Activated CD4-positive, alpha-beta T cell treated with anti-CD3 and anti-CD28 coated beads, Interleukin-2, Interleukin-4, amounts not matched to agents 100 ng/mL and 50 ng/mL, durations not matched to agents 16 hours and 8 hours (primary cell): ENCODE measurements at places on chromosomes 2 and 18.
A peak's percentile ranks its signal among the peaks of the same experiment; 100 is the strongest.

DNA sequence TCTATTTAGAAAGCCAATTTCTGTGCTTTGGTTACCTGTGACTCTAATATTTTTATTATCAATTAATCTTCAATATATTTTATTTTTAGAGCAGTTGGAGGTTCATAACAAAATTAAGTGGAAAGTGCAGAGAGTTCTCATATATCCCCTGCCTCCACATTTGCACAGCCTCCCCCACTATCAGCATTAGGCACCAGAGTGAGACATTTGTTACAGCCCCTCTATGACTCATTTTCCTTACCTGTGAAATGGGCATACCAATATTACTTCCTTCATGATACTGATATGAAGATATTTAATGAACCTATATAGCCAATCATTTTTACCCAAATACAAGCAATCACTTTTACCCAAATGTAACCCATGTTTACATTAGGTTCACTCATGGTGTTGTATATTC, 34.0 kb upstream of the CYTIP start:
- DNase-seq, result peak; percentile 64

- no peak for DNase-seq
Measured at GRCh38 chr2:148987286-148987685, 51.2 kb upstream of the LYPD6B start.

- DNase-seq, result peak; percentile 80
Measured at GRCh38 chr2:6826081-6826913, 39.4 kb downstream of the CMPK2 start.

GRCh38 chr2:55903727-55904126, 19.9 kb downstream of the EFEMP1 start:
- DNase-seq, result no peak

- no peak for DNase-seq
Measured at GRCh38 chr2:33014268-33014667, 67.5 kb downstream of the LTBP1 start.

DNA sequence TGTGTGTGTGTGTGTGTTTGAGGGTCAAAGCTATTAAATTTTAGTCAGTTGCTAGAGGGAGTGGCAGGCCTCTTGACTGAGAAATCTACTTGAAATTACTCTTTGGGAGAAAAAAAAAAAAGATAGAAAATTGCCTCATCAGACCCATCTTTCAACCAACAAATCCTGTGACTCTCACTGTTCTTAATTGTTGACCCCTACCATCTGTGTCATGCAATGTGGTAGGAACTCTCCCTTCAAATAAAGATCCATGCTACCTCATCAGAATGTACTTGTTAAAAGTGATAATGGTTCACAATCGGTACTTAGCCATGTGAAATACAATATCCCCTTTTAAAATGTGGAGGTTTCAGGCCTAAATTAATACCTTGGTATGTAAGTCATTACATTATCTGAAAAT, 670.8 kb upstream of the FANCL start:
- DNase-seq, result no peak

- no peak for DNase-seq
Measured at GRCh38 chr2:73986085-73986681, 1.5 kb downstream of the TET3 start.

DNA sequence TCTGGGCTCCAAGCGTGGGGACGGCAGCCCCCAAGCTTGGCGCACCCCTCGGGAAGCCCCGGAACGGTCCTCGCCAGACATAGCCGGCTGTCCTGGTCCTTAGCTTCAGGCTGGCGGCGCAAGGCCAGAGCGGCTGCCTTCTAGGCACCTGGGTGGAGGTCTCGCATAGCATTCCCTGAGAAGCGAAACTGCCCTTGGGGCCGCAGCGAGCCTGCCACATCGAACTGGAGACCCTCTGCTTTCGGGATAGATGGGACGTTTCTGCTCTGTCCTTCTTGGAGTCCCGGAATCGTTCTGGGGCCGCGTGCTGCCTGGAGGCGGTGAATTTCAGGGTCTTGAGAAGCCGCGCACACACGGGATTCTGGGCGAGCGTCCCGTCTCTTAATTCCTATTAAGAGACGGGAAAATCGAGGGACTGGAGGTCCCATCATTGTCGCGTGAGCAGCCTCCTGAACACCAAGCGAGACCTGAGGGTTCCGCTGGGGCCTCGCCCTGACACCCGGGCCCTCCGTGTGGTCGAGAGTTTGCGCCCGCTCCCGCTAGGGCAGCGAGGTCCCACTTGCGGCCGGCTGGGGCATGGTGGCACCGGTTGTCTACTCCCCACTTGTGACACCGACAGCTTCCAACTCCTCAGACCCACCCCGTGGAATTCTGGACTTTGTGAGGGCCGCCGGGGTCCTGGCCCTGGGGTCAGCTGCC, 9.7 kb upstream of the EN1 start:
- DNase-seq, result no peak

DNA sequence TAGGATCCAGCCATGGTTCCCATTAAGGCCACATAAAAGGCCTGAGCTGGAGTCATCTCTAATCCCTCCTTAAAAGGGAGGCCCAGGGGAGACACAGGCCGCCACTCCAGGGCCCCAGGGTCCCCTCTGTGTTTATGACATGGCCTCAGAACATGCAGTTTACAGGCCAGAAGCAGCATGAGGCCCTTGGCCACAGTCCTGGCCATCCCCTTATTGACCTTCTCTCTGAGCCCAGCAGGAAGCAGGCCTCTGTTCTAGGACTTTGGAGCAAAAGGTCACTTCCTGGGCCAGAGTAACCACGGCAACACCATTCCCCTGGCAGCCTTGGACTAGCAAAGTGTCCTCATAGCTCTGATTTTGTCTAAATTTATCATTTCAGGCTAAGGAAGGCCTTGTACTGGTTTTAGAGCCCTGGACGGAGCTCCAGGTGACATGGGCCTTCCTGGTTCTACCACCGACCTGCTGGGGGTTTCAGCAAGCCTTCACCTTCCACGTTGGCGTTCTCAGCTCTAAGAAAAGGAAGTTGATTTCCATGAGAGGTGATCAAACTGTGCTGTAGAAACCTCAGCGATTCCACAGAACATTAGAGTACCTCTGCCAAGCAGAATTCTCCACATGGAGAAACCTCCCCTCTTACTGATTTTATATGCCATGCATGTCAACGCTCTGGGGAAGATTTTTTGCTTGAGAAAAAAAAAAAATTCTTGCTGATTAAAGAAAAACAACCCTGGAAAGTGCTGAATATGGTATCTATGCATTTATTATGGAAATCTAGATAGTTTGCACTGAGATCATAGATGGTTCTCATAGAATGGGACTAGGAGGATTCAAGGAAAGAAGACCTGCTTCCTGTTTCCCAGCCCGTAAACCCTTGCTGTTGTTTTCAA, 53.7 kb downstream of the HS1BP3 start:
- DNase-seq, result no peak

DNA sequence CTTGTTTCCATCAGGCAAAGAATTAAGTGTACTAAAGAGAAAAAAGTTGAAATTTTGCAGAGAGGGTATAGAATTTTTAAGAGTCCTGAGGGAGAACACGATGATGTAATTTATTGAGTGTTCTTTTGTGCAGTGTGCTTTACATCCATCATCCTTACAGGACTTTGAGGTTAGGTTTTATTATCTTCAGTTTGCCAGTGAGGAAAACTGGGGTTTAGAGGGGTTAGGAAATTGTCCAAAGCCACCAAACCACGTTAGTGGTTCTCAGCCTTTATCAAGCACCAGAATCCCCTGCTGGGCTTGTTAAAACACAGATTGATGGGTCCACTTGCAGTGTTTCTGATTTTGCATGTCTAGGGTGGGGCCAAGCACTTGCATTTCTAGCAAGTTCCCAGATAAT, 277.5 kb downstream of the KCNS3 start:
- no peak for DNase-seq

DNA sequence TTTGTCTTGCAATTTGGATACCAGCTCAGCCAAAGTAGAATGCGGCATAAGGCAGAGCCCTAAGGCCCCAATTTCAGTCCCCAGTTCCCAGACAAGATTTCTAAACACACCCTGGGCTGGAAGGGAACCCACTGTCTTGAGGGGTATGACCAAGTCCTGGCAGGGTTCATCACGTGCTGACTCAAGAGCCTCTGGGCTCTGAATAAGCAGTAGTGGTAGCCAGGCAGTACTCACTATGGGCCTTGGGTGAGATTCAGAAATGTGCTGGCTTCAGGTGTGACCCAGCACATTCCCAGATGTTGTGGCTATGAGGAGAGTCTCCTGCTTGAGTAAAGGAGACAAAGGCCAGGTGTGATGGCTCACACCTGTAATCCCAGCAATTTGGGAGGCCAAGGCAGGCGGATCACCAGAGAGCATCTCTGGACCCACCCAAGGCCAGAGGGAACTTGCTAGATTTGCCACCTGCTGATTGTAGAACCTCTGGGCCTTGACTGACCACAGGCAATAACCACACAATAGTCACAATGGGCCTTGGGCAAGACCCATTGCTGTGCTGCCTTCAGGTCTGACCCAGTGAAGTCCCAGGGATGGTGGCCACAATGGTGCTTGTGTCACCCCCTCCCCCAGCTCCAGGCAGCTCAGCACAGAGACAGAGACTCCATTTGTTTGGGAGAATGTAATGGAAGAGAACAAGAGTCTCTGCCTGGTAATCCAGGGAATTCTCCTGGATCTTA, 74.9 kb downstream of the ATL2 start:
- no peak for DNase-seq

DNA sequence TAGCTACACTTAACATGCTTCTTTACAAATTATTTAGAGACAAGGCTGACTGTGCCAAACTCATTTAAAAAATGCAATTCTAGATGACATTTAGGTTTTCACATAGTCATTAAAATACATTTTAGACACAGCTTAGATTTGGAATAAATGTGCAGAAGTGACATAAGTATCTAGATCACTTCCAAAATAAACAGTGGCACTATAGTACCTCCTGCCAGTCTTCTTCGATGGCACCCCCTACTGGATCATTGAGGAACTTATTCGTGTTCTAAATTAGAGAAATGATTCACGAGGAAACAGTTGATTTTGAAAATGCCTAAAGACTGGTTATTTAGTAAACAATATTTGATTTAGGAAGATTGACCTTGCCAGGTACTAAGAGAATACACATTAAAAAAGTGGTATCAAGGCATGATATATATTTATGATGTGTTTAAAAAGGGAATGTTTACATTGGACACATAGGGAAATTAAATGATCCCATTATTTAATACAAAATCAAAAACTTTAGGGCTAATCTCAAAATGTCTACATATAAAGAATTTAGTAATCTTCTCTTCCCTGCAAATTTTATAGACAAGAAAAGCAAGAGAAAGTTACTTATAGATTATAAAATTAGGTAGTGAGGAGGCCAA, 323.9 kb downstream of the XIRP2 start:
- peak; percentile 51 for DNase-seq

DNA sequence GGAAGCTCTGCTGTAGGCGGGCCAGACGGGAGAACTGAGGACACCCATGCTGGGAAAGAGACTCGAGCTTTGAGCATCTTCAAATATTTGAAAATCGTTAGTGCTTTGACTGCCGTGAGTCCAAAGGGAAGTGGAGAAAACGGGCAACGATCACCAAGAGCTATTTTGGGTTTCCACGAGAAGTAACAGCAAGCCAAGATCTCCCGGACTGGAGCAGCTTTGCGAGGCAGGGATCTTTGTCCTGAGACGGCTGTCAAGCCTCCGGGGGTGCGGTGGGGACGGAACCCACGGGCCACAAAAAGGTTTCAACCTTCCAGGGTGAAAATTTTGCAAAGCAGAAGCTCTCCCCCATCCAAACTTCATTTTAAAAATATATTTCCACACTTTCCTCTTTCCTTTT, 195.8 kb downstream of the NDUFA10 start:
- DNase-seq, result no peak

GRCh38 chr2:54634564-54635511, 88.6 kb upstream of the EML6 start:
- no peak for DNase-seq

DNA sequence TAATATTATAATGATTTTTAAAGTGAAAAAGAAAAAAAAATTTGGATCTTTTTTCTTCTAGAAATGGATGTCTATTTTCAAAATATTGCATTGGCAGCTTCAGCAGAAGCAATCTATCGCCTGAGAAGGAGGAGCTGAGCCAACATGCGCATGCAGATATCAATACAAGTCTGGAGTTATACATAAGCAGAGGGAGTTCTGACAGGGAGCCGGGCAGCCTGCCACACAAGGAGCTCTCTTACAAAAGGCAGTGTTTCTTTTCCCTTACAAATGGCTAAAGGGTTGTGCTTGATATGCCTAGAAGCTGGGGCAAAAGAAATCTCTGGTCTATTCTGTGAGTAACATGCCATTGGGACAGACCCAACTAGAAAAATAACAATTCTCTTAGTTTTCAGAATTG, 291.9 kb upstream of the TRIB2 start:
- DNase-seq, result no peak

- peak; percentile 87 for DNase-seq
Measured at GRCh38 chr2:138501425-138502254, at the start of gene SPOPL. Gene SPOPL (plus strand): TSS chr2:138501770. CDS start chr2:138550217, 48,447 bp downstream.

DNA sequence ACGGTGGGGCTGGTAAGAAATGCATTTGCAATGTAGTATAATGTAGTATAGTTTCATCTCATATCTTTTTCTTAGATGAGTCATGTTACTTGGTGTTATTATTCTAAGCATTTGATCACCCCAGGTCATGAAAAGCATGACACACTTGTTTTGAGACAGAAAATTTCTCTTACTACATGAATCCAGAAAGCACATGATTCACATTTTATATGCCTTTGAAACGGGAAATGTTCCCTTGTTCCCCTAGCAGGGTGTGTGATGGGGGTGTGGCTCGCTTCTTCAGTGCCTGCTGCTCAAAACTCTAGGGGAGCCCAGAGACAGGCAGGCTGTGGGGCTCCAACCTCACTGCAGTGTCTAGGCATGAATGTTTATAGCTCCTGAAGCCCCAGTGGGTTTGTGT, 116.0 kb upstream of the RAB27B start:
- DNase-seq, result peak; percentile 11

DNA sequence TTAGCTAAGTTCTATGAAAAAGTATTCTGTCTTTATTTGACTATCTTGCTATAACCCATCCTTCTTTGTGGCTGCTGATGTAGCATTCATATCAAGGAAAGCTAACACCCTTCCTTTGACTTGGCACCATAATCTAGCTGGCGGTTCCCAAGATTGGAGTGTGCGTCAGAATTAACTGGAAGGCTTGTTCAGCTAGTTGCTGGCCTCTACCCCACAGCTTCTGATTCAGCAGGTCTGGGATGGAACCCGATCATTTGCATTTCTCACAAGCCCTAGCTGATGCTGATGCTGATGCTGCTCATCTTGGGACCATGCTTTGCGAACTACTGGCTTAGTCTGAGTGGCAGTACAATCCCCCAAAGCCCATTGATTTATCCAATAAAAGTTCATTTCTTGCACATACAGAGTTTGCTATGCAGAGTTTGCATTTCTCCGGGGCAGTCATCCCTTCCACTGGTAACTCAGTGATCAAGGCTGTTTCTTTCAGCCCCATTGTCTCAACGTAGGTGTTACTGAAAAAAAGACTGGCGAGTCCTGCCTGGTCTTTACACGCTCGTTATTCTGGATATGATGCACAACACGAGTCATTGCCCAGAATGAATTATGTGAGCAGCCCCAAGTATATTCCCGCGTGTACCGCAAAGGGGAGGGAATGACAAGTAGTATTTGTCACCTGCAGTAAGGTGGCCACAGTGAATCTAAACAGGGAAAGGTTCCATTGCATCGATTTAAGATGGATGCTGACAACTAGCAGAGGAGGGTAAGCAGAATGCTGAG, 96.5 kb downstream of the ZNF532 start:
- DNase-seq, result no peak

GRCh38 chr2:163441603-163442002, 294.2 kb downstream of the FIGN start:
- no peak for DNase-seq

GRCh38 chr2:49836017-49836416, 681.7 kb upstream of the FSHR start:
- no peak for DNase-seq
